Activated naive CD4-positive, alpha-beta T cell (primary cell): ENCODE measurements at places on chromosomes 6 and 20.

DNA sequence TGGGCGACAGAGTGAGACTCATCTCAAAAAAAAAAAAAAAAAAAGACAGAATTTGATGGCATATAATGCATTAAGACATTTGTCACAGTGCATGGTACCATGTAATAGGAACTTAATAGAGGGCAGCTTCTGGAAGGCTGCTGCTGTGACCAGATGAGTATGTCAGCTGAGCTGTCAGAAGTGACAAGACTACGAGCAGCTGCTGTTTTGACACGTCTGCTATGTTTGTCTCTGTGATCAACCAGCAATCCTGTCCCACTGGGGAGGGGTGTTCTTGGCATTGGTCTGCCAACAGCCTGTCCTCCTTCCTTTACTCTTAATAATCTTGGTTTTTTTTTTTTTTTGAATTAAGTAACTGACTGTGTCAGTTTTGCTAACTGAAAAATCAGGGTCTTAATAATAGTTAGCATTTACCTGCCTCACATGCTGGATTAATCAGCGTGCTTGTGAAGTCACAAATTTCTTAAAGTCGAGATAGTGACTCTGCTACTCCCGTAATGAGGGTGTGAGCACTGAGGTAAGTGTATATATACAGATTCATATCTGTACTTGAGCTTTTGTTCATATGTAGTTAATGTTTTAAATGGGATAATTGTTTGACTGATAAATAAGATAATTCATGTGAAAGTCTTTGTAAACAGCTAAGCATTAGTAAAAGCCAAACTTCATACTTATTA is 152.4 kb downstream of the BMP2 start:
- DNase-seq, result no peak

DNA sequence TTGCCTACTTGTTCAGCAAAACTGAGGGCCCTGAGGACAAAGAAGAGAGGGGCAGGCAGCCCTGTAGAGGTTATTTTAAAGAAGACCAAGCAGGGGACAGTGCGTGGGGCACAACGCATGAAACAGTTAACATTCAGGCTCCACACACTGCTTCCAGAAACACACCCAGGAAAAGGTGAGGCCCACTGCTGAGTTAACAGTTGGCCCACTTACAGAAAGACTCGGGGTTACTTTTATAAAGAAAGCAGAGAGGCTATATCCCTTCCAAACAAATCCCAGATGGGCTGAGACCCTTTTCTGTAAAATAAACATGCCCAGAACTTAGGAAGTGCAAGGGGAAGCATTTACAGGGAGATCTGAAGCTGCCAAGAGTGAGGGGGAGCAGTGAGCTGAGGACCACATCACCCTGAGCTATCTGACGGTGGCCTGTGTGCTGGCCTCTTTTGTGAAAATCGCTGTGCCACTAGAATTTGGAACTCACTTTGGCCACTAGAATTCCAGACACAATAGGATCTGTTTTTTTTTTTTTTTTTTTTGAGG is 49.8 kb upstream of the SSTR4 start:
- no peak for DNase-seq

- no peak for DNase-seq
These were observed 695 bp downstream of the ARHGAP18 start for GRCh38 chr6:129709196-129709768.

DNA sequence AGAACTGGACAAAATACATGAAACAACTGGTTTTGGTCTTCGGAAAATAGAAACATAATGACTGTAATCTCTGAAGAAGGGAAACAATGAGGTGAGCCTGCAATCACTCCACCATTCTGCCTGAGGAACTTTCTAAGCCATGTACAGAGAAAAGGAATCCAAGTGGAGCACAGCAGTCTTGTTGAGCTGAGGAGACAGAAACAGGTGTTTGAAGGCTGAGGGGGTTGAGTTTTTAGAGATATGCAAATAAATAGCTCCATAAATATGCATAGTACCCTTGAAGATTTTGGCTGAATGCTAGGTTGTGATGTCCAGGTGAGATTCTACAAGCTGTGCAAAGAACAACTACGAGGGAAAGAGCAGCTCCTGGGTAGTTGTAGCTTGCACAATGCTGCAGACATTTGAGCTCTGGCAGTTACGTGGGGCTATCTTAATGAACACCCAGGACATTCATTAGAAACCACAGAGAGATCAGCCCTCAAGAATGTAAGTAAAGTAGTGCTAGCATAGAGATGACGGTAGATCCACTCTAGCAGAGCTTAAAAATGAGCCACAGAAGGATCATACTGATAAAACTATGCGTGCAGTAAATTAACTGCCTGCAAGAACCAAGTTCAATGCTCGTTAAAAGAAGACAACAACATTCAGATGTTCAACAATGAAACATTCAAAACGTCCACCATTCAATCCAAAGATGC is 24.3 kb downstream of the TUBB2B start:
- DNase-seq, result no peak

DNA sequence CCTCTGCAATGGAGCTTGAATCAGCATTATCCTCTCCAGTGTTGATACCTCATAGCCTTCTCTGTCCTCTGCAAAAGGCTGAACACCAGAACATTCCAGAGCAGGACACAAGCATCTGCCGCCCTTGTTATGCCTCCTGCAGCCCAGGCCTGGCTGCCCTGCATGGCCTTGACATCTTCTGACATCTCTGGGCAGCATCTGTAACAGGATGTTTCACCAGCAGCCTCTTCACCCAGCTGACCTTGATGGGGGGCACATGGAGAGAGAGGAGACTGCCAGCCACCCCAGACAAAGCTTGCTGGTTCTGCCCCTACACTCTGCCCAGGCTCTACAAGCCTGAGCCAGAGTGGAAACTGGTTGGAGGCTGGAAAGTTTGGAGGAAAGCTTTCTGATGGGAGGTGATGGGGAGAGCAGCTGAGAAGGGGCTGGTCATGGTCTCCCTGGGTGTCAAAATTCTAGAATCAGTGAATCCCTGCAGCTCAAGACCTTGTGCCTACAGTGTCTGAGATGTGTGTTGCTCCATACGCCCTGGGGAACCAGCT is 145.1 kb downstream of the MRPL14 start:
- no peak for DNase-seq

- no peak for DNase-seq
These were observed 109.0 kb upstream of the RIN2 start for GRCh38 chr20:19649041-19649440.

DNA sequence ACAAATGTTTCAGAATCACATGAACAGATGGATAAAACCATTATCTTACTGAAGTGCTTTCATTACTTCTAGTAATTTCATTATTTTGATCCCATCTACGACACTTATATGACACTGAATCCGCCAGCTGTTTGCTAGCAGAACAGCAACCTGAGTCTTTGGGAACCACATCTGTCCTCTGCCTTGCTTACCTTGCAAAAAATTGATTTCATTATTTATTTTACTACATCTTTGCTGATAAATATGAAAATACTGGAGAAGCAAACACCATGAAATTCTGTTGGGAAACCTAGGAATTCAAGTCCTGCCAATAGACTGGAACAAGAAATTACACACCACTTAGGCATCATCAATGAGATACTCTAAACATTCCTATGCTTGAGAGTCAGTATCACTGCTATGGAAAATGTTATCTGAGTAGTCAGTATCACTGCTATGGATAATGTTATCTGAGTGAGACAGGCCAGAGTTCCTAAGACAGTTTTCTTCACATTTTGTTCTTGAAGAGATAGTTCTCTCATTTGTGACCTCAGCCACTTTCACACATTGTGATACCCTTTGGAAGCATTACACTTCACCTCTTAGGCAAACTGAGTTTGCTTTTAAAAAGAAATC is 91.9 kb downstream of the PDE10A start:
- no peak for DNase-seq

DNA sequence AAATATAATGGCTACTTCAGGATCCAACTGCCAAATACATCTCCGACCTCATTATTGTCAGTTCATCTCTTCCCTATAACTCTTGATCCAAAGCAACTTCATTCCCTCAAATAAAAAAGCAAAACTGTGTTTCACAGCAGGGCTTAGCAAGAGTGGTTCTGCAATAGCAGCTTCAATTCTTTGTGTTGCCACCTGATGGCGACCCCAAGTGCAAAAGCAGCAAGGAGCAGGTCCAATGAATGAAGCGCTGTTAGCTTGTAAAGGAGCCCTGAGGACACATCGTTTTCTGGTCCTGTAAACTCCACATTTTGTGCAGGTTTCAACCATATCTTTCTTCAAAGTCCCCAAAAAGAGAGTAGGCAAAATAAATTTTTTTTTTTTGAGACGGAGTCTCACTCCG is 19.6 kb downstream of the RTN4IP1 start:
- DNase-seq, result no peak

- no peak for DNase-seq
These were observed 28.3 kb upstream of the KIF3B start for GRCh38 chr20:32249030-32249738.

DNA sequence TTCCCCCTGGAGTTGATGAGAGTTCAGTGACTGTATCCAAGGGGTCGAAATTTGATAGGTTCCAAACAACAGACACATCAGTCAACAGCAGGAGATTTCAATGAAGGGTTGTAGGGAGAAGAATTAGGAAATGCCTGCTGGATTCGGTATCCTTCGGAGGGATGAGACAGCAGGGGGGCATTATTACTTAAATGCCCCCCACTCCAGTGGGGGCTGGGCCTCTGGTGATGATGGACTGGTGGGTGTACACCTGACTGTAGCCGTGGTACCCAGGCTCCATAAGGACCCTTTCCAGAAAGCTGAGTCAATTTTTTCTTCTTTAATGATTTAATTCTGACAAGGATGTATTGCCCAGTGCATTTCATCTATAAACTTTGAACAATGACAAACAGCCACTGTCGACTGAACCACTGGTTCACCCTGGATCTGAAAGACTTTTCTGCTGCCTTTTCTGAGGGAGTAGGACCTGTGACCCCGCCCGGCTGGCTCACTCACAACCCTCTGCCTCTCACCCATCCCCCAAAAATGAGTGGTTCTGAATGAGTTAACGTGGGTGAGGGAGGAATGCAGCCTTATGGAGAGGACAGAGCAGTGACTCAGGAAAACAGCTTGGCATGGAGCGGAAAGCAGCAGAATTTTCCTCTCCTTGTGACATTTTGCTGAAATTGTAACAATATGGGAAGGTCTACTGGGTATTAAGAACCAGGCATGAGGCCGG is 41.0 kb downstream of the ZMYND8 start:
- no peak for DNase-seq

DNA sequence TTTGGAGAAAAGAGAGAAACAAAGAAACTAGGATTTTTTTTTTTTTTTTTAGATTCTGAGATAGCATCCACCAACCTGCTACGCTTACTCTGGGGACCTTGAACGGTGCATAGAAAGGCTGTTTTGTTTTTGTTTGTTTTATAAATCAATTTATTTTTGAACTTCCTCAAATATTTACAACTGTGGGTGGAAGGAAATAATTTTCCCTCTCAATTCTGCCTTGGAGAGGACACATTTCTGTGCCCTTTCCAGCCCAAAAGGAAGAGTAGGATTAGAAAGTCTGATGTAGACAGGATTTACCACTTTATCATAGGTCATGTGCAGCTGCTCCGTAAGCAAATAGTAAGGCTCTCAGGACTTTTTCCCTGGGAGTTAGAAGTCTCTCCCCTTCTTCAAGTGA is 190.5 kb downstream of the NKAIN2 start:
- DNase-seq, result no peak

DNA sequence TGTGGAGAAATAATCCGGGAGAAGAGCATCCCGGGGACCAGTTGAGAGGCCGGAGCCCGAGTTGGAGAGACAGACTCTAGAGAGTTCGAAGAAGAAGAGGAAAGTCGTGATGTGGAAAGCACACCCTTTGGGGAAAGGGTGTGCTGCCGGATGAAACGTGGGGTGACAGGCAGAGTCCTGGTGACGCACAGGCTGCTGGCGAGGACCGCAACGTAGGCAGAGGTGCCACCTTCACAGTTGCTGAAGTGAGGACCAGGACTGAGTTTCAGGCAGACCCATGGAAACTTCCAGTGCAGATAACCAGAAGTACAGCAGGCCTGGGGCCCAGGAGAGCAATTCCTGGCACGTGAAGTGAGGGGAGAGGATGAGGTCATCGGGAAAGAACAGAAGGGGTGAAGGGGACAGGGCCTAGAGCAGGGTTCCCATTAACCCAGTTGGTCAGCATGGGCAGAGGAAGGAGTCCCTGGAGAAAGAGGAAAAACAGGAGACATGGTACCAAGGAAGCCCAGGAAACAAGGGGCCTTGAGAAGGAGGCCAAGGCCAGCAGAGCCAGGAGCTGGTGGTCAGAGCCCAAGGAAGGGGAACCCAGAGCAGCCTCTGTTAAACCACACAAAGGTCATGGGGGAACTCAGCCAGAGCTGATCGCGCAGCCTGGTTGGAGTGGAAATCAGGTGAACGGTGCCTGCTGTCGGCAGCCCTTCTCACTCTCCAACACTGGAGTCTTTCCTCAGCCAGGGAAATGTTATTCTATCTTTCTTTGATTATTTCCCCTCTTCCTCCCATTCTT is 84.1 kb downstream of the PRND start:
- no peak for DNase-seq

DNA sequence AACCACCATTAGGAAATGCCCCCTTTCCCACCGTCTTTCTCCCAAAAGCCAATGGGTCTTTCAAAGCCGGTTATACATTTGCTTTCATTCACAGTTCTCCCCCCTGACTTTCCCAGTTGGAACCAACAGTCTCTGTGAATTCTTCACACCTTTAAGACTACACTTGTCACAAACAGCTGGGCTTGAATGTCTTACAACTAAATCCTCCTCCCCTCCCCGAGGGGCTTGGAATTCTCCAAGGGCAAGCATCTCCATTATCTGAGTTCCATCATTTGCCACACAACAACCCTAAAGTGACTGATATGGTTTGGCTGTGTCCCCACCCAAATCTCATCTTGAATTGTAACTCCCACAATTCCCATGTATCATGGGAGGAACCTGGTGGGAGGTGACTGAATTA is 12.9 kb downstream of the ZFP64 start:
- no peak for DNase-seq

GRCh38 chr6:156925718-156926607 is 148.8 kb downstream of the ARID1B start:
- DNase-seq, result no peak

GRCh38 chr6:137698636-137699030 is 168.4 kb upstream of the TNFAIP3 start:
- DNase-seq, result no peak

DNA sequence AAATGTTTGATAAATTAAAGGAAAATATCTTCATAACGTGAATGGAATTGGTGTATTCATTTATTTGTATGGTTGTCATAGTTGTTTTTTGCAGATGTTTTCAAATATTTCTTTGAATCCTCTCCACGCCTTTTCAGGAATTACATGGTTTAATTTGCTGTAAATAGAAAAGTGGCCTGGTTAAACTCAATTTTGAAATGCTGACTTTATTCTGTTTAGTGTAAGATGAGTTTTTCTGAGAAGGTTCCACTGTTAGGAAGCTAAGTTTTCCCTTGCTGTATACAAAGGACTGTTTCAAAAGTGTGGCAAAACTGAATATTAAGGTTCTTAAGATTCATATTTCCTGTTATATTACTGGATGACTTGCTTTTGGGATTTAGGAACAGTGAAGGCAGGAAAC is 503 bp upstream of the ZC2HC1B start:
- no peak for DNase-seq

GRCh38 chr6:144064402-144065212 is 30.8 kb downstream of the SF3B5 start:
- peak; percentile 18 for DNase-seq
